ENCODE measurements at places on chromosomes 6 and 20.
A peak's percentile ranks its signal among the peaks of the same experiment; 100 is the strongest.

GRCh38 chr6:38567436-38567835, 72.3 kb downstream of the BTBD9 start:
- peak; percentile 76 for DNase-seq

- no peak for DNase-seq
Observed at GRCh38 chr6:40563111-40563510, 24.1 kb downstream of the LRFN2 start.

DNA sequence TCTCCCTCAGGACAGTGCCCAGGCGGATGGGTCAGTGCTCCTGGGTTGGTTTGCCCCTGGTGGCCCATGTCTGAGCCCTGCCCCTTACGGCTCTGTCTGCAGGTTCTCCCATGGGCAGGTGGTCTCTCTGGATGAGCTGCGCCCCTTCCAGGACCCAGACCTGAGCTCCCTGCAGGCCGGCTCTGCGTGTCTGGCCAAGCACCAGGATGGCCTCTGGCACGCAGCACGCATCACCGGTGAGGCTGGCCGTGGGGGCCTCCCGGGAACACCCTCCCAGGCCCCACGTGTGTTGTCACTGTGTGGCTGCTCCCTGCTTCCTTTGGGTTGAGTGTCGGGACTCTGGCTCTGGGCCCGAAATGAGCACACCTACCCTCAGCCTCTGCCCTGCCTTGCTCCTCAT, 3.3 kb upstream of the LIME1 start:
- DNase-seq, result no peak

GRCh38 chr6:111423960-111424846, 58.8 kb downstream of the REV3L start:
- DNase-seq, result peak; percentile 47

- no peak for DNase-seq
Observed at GRCh38 chr6:117481278-117481925, 1.1 kb upstream of the DCBLD1 start.

- DNase-seq, result peak; percentile 1
Observed at GRCh38 chr6:169164451-169164850, 89.2 kb downstream of the THBS2 start.

DNA sequence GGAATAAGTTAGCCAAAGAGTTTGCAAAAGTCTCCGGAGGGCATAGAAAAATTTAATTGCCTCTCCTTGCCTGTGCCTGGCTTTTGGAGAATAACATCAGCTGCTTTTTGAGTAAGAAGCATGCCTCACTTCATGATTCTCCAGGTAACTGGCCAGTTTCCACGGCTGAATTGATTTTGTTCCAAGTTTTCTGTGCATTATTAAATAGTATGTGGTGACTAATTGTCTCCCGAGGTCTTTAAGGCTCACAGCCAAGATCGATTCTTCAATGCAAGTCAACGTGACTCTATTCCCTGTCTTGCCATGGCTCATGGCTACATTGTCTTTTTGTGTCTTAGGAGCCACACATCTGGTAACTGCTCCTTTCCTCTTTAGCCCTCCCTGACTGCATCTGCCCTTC, 54.2 kb downstream of the CNR1 start:
- DNase-seq, result no peak

GRCh38 chr6:32890831-32891230, 36.8 kb downstream of the PSMB9 start:
- no peak for DNase-seq

DNA sequence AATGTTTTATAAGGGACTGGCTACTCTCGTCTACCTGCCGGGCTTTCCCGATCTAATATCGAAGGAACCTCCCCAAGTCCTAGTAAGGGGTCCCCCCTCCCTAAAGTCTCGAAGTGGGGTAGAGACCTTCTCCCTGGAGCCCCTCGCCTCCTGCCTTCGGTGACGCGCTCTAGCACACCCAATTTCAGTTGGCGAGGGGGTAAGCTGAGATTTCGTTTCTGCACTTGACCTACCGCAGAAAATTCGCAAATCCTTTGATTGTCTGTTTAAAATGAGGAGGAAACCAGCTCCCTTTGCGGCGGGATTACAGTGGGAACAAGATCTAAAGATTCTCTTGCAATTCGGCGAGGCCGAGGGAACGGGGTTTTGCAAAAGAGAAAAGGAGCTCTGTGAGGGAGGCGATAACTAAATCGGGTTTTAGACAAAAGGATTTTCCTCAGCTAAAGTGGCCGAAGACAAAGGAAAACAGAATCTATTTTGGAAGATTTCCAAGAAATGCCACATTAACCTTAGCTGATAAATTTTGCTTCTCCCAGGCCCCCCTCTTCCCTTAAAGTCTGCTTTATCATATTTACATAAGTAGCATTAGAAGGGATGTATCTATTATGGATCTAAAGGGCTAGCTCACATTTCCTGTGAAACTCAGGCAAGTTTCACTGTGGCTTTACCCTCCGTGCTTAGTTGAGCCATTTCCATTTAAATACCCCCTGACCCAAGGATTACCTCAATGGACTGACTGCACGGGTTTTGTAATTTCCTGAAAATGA, 8.4 kb downstream of the SIM1 start:
- peak; percentile 36 for DNase-seq

DNA sequence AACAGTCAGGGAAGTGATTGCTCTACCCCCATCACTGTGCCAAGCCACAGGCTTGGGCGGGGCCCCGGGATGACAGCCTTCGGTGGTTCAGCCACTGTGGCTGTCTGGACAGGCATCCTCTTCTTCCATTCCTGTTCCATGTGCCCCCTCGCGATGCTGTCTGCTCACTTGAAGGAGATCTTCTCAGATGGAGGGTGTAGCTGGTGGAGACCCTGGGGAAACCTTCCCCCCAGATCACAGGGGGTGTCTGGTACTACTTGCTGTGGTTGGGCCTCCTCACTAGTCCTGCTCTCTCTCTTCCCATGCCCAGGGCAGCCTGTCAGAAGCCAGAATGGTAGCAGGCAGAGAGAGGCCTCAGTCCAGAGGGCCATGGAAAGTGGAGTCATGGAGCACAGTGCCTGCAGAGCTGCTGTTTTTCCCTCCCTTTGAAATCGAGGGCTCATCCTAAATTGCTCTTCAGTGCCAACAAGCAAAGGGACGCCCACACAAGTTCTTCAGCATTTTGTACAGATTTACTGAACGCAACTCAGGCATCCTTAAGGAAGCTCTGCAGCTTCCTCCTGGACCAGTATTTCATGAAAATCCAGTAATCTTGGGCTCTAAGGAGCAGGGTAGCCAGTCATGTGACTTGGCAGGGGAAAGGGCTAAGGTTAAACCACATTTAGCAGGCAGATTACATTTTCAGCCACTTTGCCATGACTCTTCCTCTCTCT, 326.6 kb downstream of the ZFAND3 start:
- no peak for DNase-seq

GRCh38 chr6:46998436-46999017, 43.6 kb downstream of the ADGRF1 start:
- no peak for DNase-seq

DNA sequence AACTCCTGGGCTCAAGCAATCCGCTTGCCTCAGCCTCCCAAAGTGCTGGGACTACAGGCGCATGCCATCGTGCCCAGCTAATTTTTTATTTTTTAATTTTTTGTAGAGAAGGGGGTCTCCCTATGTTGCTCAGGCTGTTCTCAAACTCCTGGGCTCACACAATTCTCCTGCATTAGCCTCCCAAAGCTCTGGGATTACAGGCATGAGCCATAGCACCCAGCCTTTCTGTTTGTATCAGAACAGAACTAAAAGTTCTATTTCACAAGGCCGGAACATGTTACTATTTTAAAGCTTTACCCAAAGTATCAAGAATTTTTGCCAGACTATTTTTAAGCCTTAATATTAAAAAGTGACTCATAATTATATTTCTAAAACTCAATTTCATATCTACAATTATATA, 42.4 kb downstream of the NDRG3 start:
- DNase-seq, result no peak

- no peak for DNase-seq
Observed at GRCh38 chr20:17955302-17955701, 13.3 kb downstream of the SNX5 start.

GRCh38 chr20:38726804-38727606, 2.7 kb downstream of the SLC32A1 start:
- peak; percentile 47 for DNase-seq

DNA sequence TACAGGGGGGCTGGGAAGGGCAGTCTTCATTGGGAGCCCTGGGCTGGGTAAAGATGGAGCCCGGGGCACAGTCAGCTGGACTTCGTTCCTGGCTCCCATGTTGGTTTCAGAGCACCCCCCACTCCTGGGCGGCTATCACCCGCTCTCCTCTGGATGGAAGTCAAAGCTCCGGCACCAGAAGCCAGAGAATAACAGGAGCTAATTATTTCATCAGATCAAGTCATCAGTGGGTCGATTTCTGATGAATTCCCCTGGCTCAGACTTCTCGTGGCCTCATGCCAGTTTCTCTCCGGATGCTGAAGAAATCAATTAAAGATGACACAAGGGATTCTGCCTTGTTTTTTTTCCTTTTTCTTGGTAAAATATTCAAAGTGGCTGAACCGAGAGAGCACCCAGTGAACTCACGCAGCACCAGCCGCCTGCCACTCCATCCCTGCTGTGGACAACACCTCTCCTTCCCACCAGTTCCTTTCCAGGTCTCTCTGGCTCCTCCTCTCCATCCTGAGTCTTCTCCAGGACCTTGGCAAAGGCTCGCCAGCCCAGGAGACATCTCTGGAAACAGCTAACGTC, 22.5 kb downstream of the SULF2 start:
- DNase-seq, result no peak

DNA sequence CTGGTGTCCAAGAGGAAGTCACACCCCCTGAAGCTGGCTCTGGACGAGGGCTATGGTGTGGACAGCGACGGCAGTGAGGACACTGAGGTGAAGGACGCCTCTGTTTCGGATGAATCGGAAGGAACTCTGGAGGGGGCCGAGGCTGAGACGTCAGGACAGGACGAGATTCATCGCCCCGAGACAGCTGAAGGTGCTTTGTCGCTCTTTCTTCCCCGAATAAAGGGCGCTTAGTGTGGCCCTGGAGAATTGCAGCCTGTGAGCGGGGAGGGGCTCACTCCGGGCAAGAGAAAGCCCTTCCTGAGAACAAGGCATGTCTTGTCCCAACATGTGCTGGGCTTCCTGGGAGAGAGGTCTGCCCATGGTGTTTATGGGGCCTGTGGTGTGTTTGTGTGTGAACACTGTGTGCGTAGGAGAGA, 41.4 kb downstream of the MYT1 start:
- DNase-seq, result no peak

DNA sequence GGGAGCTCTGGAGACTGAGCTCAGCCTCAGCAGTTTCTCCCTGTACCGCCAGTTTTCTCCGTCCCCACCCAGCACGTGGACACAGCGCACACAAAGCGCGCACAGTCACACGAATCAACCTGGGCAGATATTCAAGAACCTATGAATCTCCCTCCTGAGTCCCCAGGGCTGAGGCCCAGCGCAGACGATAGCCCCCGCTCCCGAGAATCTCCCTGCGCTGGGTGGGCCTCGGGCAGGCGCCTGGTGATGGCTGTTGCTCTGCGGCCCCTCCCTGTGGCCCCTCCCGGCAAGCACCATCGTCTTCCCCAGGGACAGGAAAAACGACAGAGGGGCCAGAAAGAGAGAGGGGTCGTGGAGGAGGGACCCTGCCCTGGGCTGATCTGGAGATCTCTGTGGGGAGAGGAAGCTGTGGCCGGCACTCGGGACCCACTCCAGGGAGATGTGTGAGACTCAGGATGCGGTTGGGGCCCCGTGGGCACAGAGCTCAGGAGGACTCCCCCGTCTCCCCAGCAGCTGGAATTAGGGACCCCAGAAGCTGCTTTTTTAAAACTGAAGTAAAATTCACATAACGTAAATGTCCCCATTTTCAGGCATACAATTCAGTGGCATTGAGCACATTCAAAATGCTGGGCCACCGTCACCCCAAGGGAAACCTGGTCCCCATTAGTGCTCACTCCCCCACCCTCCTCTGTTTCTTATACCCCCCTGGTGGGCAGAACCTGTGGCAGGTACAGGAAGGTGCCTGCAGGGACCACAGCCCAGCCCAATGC, 330.8 kb downstream of the TAF4 start:
- DNase-seq, result peak; percentile 63

GRCh38 chr6:126824226-126824625, 294.2 kb upstream of the RSPO3 start:
- DNase-seq, result no peak

DNA sequence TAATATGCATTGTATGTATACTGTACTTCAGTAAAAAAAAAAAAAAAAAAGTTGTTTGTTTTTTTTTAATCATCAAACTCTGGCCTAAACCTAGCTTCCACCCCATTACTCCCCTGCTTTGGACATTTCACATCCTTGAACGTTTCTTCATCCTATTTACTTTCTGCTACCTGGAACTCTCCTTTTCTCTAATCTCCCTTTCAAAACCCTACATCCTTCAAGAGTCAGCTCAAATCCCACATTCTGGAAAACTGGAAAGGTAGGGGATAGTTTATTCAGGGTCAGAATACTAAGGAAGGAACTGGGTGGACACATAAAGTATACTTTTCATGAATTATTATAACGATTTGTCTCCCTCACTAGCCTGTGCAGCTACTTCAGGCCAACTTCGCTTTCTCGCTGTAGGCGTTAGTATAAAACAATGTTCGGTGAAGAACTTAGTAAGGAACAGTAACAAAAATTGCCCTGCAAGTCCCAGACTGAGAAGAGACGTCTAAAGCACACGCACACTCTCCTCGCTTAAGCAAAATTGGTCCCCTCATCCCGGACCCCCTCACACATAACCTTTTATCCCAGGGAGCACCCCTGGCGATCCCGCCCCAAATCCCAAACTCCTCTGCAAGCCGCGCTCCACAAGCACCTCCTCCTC, 775 bp downstream of the PIGU start:
- no peak for DNase-seq

- DNase-seq, result no peak
Observed at GRCh38 chr20:4283016-4283415, 267.7 kb upstream of the RNF24 start.

- no peak for DNase-seq
Observed at GRCh38 chr20:34512955-34513419, 3.2 kb upstream of the DYNLRB1 start.

DNA sequence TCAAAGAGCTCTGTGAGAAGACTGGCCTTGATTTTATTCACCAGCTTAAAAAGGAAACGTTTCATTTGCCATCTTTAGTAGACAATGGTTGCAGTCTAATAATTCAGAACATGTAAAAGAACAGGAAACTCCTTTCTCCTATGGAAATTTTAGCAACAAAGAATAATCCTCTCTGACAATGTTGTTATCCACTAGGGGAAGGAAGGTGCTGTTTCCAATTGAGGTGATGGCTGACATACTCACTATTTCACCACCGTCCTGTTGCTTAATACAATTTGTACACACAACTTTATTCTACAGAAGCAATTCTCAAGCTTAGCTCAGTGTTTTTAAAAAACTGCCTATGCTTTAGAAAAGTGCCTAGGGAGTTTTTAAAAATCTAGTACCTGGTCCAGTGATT, 192.7 kb downstream of the ARHGAP18 start:
- DNase-seq, result no peak

GRCh38 chr6:141587482-141588266, 545.1 kb upstream of the GJE1 start:
- DNase-seq, result no peak

- no peak for DNase-seq
Observed at GRCh38 chr20:33784225-33784624, 26.9 kb upstream of the CHMP4B start.

- DNase-seq, result no peak
Observed at GRCh38 chr6:148249160-148249559, 93.5 kb upstream of the SASH1 start.
